Activated CD4-positive, alpha-beta T cell treated with anti-CD3 and anti-CD28 coated beads for 48 hours (primary cell): ENCODE measurements at places on chromosomes 5 and 9.

- DNase-seq = no peak
These were observed 81.7 kb downstream of the LHFPL2 start for GRCh38 chr5:78566747-78567425.

DNA sequence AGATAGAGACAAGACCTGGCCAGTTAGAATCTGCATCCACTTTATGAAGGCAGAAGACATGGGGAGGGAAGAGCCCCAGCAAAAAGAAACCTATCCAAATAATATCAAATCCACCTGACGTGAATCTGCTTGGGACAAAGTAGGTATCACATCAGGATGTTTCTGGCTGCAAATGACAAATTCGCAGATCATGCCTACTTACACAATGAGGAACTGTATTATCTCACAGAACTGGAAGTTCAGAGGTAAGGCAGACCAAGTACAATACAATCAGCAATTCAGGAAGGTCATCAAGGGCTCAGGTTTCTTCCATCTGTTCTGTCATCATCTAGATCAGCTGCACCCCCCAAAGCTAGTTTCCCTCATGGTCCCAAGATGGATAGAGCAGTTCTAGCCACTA lies 13.2 kb upstream of the NR4A3 start:
- no peak for DNase-seq

DNA sequence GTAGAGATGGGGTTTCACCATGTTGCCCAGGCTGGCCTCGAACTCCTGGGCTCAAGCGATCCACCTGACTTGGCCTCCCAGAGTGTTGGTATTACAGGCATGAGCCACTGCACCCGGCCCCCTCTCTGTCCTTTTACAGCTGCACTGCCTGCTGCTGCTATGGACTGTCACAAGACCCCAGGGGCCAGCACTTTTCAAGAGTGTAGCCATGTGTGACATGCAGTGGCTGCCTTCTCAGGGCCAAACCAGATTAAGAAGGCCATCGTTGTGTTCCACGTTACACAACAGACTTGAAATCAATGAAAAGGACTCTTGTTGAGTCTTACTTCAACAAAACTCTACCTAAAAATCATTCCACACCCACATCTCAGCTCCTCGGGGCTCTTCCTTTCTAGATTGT lies 78.9 kb upstream of the ICE1 start:
- DNase-seq = no peak

DNA sequence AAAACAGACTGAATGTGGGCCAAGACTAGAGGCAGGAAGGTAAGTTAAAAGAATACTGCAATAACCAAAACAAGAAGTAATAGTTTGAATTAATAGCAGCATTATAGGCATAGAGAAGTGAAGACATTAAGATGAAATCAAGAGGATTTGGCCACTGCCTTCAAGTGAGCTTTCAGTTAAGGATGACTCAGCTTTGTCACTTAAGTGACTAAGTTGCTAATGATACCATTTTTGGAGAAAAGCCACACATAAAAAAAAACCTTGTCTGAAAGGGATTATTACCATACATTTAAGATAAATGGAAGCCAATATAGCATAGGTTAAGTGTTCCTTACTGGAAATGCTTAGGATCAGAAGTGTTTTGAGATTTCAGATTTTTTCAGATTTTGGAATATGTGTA lies 57.0 kb downstream of the ECPAS start:
- DNase-seq = no peak

DNA sequence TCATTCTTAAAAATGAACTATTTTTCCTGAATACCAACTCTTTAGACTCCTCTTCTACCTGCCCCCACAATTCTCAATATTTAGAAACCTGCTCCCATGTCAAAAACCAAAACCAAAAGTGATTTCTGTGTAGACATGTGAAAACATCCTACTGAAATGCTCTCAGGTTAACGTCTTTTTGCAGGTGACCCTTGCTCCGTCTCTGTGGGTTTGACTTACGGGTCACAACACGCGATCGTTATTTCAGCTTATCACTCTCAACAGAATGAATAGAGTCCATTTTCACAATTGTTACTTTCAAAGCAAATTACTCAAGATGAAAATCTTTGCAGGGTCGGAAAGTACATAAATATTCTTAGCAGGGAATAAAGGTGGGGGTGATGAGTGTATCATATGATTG lies 456.3 kb upstream of the SGCD start:
- no peak for DNase-seq

DNA sequence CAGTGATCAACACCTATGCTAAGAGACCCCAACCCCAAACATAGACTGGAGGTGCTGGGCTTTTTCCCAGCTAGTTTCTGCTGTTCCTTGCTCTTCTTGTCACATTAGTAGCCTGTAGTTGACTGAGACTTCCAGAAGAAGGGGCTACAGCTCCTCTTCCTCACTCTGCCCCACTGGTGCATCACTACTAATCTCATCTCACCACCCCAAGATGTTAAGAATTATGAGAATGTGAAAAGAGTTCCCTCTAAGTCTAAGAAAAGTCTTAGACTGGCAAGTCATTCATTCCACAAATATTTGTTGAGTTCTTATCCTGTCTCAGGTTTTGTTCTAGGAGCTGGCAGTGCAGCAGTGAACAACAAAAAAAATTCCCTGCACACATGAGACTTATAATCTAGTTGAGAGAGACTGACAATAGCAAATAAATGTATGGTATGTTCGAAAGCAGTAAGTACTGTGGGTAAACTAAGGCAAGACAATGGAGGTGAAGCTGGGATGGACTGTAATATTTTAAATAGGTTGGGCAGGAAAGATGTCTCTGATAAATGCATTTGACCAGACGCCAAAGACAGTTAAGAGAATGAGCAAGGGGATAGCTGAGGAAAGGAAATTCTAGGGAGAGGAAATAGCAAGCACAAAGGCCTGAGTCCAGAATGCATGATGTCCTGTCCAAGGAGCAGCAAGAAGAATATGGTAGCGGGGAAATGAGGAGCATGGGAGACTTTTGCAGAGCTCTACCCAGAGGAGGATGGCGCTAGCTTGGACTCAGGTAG lies 92.3 kb downstream of the PTCD2 start:
- DNase-seq = no peak

GRCh38 chr9:3161912-3162311 lies 318.0 kb upstream of the PUM3 start:
- no peak for DNase-seq

DNA sequence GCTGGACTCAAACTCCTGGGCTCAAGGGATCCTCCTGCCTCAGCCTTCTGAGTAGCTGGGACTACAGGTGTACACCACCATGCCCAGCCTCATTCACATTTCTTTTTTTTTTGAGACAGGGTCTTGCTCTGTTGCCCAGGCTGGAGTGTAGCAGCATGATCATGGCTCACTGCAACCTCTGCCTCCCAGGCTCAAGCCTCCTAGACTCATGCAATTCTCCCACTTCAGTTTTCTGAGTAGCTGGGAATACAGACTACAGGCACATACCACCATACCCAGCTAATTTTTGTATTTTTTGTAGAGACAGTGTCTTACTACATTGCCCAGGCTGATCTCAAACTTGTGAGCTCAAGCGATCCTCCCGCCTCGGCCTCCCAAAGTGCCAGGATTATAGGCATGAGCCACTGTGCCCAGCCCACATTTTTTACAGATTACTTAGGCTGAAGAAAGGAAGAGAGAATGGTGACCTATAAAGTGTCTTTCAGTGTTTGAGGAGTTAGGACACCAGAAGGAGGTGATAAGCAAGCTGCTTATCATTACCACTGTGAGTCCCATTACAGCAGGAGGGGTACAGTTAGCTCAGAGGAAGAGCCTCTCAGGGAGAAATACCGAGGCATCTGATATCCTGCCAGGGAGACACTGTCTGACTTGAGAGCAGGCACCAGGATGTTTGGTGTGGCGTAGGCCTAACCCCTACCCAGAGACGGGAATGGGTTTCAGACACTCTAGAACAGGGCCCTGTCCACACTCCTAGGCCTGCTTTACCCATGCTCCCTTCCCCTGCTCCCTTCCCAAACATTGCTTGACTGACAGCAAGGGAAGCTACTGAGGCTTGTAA lies 9.7 kb downstream of the FAXDC2 start:
- DNase-seq = no peak

DNA sequence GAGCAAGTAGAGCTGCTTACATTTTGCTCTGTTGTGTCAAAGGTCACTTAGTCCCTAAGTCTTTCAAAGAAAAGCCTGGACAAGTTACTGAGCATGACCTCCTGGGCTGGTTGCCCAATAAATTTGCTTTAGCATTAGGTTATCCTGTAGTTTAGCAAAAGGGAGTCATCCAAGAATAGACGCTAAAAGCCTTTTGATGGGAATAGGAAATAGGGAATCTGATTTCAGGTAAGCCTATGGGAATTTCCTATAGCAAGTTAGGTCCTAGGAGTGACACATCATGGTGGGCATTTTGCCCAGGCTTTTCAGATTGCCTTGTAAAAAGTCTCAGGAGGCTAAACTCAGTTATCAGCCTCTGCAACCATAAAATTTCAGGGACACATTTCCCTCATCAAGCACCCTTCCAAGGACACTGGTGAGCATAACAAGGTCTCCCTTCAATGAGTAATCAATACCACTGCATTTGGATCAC lies 67.6 kb upstream of the RANBP3L start:
- no peak for DNase-seq

DNA sequence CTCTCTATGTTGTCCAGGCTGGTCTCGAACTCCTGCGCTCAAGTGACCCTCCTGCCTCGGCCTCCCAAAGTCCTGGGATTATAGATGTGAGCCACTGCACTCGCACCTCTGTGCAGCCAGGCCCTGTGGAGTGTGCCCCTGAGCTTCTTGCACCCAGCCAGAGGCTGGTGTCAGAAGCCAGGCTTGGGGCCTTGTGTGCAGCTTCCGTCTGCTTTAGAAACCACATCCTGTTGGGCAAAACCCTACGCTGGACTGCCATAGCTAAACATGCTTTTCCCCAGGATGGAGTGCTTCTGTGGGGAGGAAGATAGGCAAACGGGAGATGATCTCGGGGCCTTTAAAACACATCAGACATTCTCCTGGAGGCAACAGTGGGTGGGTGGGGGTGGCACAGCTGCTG lies 40.1 kb downstream of the PRRT1B start:
- peak; percentile 55 for DNase-seq

DNA sequence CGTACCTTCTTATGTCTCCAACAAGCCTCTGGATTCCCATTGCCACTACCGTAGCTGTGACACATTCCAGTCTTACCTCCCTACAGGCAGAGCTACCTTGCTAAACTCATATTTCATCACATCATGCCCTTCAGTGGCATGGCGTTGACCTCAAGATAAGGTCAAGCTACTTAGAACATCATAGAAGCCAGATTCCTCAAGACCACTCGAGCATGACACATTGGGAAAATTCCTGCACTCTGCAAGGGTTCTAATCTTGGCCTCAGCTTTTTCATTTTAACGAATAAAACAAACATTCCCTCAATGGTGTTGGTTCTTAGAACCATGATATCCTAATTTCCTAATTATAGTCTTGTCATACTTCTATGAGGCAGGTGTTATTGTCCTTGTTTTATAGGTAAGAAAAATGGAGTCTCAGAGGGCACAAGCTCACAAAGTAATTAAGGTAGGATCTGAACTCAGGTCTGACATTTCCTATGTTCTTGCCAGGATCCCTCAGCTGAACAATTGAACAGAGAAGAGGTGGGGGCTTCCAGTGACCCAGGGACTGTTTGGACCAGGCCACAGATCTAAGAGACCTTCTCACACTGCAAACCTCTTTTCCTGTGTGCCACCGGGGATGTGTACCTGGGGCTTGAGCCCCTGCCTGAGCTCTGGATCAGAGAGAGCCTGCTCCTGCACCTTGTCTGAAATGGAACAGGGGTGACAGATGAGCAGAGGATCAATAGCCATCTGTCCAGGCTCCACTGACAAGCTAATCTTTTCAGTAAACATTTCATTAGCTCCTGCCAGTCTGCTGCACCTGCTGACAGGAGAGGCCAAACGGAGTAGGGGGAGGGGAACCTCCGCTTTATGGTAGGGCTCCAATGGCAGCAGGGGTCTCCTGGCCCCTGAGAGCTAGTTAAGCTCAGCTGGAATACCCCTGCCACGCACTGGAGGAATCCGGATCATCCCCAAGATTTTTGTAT lies 49.3 kb downstream of the ALG2 start:
- DNase-seq = no peak

GRCh38 chr9:35683323-35683722 lies 6.4 kb downstream of the TPM2 start:
- no peak for DNase-seq
